Omental fat pad (tissue), 4 donors: ENCODE measurements at places on chromosomes 3 and 15. TPM values are rescaled to one million over a fixed set of nuclear protein-coding genes. Genes with fewer than 3 reads are reported as not detected.

The ABHD17C gene
- total RNA-seq: 1.1 TPM

The GABRR3 gene
- not detected for total RNA-seq

The SPINT1 gene
- total RNA-seq: 9.5 TPM

The ALG3 gene
- total RNA-seq: 48.8 TPM

The ITIH3 gene
- 2.7 TPM for total RNA-seq

The GOLGA8O gene
- not detected for total RNA-seq

The CSNK1G1 gene
- 23.3 TPM for total RNA-seq

The MKRN3 gene
- not detected for total RNA-seq

The LRRK1 gene
- 13.5 TPM for total RNA-seq

The TMEM266 gene
- total RNA-seq: not detected

The CPA3 gene
- total RNA-seq: 21.5 TPM

The CPB1 gene
- total RNA-seq: 4.7 TPM

The CGNL1 gene
- total RNA-seq: 13.7 TPM

The RFTN1 gene
- 94.4 TPM for total RNA-seq

The CX3CR1 gene
- total RNA-seq: 0.19 TPM

The LINGO1 gene
- total RNA-seq: 0.37 TPM

The ROBO2 gene
- 1.1 TPM for total RNA-seq

The ADGRG7 gene
- not detected for total RNA-seq

The GORASP1 gene
- total RNA-seq: 56.4 TPM

The CCK gene
- not detected for total RNA-seq

The PLSCR2 gene
- total RNA-seq: not detected

The TMEM158 gene
- not detected for total RNA-seq

The GOLGA6L24 gene
- not detected for total RNA-seq

The SH3BP5 gene
- 94.4 TPM for total RNA-seq

The GCNT3 gene
- not detected for total RNA-seq

The SLC35A5 gene
- 21.9 TPM for total RNA-seq

The GLDN gene
- total RNA-seq: 29.8 TPM

The ARNT2 gene
- total RNA-seq: 7.4 TPM

The SCAANT1 gene
- not detected for total RNA-seq

The KBTBD8 gene
- total RNA-seq: 3.1 TPM

The CISH gene
- 10.4 TPM for total RNA-seq

The LRRC31 gene
- not detected for total RNA-seq
